ENCODE measurements at places on chromosomes 5 and 9.

DNA sequence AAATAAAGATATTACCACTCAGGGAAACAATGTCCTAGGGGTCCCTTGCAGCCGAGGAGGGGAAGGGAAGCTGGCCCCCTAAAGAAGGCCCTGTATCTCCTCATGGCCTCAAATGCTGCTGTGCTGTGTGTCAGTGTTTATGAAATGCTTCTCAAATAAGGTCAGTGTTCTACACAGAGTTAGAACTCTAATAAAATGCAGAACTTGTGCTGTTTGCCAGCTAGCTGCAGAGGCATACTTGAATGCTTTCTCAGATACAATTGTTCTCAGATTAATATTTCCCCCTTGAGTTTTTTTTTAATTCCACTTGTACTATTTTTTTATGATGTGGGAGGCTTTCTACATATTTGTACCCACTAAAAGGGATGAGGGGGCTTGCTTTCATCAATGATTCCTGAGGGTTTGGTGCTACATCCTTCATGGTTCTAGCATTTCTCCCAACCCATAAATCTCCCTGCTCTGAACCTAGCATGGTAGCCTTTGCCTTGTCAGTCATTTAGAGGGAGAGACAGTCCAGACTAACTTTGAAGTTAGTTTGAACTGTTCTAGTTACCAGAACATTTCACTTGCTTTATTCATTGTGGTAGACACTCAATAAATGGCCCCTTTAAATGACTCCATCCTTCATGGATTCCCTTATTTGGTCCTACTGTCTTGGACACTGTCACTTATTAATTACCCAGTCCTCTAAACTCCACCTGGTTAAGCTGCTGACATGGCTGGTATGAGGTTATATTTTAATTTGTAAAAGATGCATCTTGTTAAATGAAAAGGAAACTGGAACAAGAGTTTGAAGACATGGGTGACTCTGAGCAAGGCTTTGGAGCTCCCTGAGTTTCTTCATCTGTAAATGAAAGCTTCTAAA lies 12.6 kb downstream of the SLIT3 start:
- DNase-seq, result no peak

DNA sequence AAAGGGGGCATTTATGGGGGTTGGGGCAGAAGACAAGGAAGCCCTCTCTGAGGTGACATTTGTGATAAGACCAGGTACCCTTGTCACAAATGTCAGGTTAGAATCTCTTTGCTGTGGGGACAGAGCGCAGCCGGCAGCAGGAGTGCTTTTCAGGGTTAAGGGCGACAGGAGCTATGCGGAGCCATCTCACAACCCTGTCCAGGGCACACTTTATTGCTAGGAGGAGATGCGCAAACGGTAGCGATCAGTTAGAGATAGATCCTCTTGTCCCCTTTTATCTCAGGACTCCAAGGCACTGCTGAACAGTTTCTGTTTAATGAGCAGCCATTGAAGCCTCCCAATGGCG lies 438 bp upstream of the LAMC3 start:
- no peak for DNase-seq

DNA sequence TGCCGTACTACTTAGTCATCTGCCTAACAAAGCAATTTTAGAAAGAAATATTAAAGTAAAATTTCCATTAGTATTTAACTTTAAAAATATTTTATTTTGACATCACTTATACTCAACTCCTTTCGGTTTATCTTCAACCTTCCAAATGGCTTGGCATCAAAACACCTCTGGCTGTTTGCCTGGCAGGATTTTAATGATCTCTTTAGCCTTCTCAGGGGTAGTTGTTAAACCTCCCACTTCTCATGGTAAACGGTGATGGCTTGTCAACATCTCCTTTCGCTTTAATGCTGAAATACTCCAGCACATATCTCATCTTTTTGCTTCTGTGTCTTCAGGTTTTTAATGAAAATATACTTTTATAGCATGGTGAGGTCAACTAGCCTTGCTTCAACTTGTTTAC lies 747.1 kb downstream of the CETN3 start:
- DNase-seq, result no peak

- no peak for DNase-seq
Measured at GRCh38 chr5:78699552-78700153, 51.1 kb upstream of the LHFPL2 start.

GRCh38 chr9:567128-567746 lies 274.3 kb upstream of the DMRT1 start:
- DNase-seq, result no peak

- DNase-seq, result no peak
Measured at GRCh38 chr5:75414241-75414640, 77.2 kb downstream of the HMGCR start.

GRCh38 chr5:98301547-98301946 lies 471.9 kb upstream of the RGMB start:
- no peak for DNase-seq

- no peak for DNase-seq
Measured at GRCh38 chr5:88952996-88953643, 70.1 kb upstream of the MEF2C start.

DNA sequence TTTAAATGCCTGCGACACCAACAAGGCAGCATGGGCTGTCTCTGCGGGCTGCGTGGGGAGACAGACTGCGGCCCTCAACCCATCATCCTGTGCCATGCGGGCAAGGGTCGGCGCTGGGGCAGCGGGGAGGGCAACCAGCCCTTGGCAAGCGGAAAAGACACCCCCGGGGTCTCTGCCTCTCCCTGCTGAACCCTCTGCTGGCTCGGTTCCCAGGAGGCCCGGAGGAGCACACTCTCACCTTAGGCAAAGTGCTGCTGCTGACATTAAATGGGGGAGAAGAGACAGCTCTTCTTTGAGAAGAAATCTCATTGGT lies 129.6 kb upstream of the PPP1R26 start:
- DNase-seq, result no peak

- peak; percentile 72 for DNase-seq
Measured at GRCh38 chr5:14142827-14143545, at the start of gene TRIO. Gene TRIO, plus strand, starts transcription at chr5:14143342. Its CDS starts 384 bp downstream, at chr5:14143726.

- DNase-seq, result no peak
Measured at GRCh38 chr5:83645936-83646335, 74.7 kb downstream of the HAPLN1 start.

DNA sequence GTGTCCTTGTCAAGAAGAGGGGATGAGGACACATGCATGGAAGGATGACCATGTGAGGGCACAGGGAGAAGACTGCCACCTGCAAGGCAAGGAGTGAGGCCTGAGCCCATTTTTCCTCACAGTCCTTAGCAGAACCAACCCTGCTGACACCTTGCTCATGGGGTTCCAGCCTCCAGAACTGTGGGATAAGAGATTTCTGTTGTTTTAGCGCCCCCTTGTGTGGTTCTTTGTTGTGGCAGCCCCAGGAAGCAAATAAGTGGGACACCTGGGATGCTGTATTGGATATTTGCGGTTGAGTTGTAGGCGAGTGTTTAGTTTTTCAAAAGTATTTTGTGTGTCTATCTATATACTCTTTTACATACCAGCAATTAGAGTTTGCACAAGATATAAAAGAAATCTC lies 206.4 kb downstream of the NXNL2 start:
- no peak for DNase-seq

GRCh38 chr5:32206053-32206452 lies 31.9 kb upstream of the GOLPH3 start:
- no peak for DNase-seq

- DNase-seq, result no peak
Measured at GRCh38 chr5:158852622-158853021, 247.1 kb downstream of the EBF1 start.

- DNase-seq, result no peak
Measured at GRCh38 chr9:75504721-75505120, 385.8 kb upstream of the PCSK5 start.

DNA sequence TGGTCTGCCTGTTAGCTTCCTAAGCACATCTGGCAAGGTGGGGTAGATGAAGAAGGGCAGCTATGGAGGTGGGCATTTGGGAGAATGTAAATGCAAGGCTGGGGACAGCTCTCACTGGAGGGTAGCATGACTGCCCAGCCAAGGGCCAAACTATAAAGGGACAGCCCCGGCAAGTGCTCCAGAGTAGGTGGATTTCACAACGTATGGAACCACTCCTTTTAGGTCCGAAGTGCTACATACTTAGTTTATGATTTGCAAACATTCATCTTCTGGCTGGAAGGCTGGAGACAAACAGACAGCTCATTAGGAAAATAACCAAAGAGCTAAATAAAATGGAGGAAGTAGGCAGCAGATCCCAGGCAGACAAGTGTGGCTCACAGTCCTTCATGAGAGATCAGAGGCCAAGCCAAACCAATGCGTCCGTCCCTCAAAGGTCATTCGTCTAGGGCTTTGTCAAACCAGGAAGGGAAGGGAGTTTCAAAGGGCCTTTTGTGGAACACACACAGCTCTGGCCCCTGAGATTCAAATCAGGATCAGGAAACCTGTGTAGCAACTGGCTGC lies 42.5 kb upstream of the GLRX start:
- DNase-seq, result no peak

- DNase-seq, result no peak
Measured at GRCh38 chr5:143118222-143118621, 285.3 kb downstream of the NR3C1 start.

DNA sequence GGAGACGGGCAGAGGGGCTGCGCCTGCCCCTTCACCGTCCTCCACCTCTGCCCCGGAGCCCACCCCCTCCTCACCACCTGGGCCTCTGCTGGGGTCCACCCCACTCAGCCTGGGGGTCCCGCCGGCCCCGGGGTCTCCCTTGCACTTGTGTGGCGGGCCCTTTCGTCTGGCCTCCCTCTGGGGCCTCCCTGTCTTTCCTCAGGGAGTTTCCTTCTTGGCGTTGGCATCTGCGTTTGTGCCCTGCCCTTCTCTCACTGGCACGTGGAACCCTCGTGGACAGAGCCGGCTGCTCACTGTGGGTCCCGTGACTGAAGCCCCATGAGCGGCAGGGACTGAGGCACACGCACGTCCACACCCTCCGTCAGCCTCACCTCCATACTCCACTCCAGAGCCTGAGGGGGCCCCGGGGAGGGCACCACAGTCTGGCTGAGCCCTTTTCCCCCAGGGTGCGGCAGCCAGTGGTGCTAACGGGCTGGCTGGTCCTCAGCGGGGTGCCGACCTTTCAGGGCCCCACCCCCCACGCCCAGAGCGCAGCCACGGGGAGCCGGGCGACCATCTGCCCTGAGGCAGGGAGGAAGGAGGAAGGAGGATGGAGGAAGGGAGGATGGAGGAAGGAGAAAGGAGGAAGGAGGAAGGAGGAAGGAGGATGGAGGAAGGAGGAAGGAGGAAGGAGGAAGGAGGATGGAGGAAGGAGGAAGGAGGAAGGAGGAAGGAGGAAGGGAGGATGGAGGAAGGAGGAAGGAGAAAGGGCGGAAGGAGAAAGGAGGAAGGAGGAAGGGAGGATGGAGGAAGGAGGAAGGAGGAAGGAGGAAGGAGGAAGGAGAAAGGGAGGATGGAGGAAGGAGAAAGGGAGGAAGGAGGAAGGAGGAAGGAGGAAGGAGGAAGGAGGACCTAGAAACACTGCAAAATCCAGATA lies 53.0 kb upstream of the NRARP start:
- no peak for DNase-seq

- DNase-seq, result no peak
Measured at GRCh38 chr9:117616431-117616831, 87.8 kb upstream of the TLR4 start.

DNA sequence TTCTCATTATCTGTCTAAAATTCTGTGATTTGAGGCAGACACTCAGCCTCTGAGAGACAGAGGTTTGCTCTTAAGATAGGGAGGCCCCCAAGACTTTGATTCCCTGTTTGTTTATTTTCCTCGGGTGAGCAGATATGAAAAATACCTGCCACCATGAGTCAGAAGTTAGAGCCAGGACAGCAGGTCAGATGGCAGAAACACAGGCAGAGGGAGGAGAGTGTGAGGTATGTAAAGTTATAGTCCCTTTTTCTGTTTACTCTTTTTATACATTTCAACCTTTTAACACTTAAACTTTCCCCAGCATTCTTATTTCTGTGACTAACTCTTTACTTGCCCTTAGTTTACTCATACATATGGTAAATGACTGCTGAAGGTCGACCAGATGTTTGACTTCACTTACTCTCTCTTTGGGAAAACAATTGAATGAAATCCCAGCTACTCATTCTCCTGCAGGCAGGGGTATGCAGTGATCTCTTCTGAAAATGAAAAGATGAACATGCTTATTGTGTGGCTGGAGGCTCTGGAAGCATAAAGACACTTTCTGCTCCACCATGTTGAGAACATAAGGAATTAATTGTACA lies 383.8 kb downstream of the NTRK2 start:
- DNase-seq, result no peak
